MCF 10A (cell line): ENCODE measurements at places on chromosomes 2 and 18. TPM values are rescaled to one million over a fixed set of nuclear protein-coding genes. Genes with fewer than 3 reads are reported as not detected.

UGT1A4 gene
- 0.12 TPM in 1 of 2 replicates, not detected in the other for total RNA-seq

CD207 gene
- total RNA-seq, result not detected in 2 replicates

AP1S3 gene
- 56.9 and 57.7 TPM in 2 replicates for total RNA-seq

DTNA gene
- total RNA-seq, result 0.91 TPM in 1 of 2 replicates, not detected in the other

TEX44 gene
- not detected in 2 replicates for total RNA-seq

SLC4A3 gene
- total RNA-seq, result 4.2 and 4.7 TPM in 2 replicates

CREG2 gene
- not detected in 2 replicates for total RNA-seq

POTEJ gene
- total RNA-seq, result not detected in 2 replicates

HOXD10 gene
- total RNA-seq, result not detected in 2 replicates

TPO gene
- not detected in 2 replicates for total RNA-seq

ZNF516 gene
- total RNA-seq, result 28.3 and 40.1 TPM in 2 replicates

PRKAG3 gene
- total RNA-seq, result not detected in 2 replicates

SLC11A1 gene
- total RNA-seq, result 0.09 and 0.32 TPM in 2 replicates

MAP3K20 gene
- 134 and 150 TPM in 2 replicates for total RNA-seq

HOXD8 gene
- not detected in 2 replicates for total RNA-seq
